ENCODE measurements at places on chromosomes 5 and 9.

DNA sequence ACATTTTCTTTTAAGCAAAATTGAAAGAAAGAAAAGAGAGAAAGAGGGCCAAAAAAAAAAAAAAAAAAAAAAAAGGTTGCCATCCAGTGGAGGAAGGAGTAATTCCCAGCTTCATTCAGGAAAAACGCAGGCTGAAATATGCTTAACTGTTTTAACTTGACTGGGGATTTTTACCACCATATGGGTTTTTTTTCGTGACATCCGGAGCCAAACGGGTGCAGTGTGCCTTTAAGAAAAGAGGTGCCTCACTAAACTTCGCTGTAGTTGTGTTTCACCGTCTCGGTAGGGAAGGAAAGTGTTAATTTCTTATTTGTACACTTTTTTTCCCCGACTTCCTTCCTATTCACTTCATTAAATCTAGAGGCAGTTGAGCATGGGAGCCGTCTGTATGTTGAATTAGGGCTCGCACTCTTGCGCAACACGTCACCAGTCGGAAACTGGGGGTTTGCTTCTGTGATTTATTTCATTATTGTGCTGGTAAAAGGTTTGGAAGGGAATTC is 143.0 kb downstream of the SMARCA2 start:
- no peak for DNase-seq

- DNase-seq, result no peak
These were observed 79.2 kb upstream of the TGFBR1 start for GRCh38 chr9:99025616-99026270.

DNA sequence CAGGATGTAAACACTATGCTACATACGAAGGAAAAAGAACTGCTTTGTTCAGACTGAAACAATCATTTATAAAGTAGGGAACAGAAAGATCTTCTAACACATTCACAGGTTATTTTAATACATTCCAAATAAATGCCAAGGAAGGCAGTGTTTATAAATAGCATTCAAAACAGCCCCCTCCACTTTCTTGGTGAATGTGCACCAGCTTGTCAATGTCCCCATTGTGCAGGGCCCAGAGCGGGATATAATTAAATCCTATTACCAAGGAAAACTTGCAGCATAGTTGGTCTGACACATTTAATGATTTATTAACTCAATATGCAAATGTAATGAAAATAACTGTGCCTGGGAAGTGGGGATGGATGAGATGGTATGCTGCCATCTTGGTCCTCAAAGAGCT is 135.9 kb upstream of the RAD23B start:
- no peak for DNase-seq

DNA sequence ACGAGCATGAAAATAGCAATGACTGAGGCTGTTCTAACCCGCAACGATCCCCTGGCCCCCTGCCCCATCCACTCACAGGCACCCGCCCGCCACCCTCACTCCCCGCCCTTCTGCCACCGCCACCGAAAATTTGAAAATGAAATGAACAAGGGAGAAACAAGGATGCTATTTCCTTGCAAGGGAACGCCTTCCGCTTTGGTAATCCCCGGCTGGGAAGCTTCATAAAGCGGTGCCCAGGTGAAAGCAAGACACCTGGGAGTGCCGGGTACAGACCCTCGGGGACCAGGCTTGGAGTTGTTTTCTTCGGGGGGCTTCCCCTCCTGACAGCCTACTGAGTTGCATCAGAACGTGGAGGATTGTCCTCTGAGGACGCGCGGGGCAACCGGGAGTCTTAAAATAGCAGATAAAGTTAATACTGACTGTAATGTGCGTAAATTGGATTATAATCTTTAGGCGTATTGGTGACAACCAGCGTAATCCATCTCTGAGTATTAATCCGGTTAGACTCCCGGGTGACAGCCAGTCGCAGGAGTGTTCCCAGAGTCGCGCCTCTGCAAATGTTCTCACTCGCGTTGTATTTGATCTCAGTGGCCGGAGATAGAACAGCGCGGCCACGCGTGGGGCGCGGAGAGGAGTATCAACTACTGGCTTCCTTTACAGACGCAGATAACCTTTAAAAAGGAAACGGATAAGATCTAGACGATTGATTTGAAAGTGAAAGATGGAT is 885 bp upstream of the MLLT3 start:
- no peak for DNase-seq

- DNase-seq, result no peak
These were observed 203.4 kb downstream of the EFNA5 start for GRCh38 chr5:107467137-107467932.

DNA sequence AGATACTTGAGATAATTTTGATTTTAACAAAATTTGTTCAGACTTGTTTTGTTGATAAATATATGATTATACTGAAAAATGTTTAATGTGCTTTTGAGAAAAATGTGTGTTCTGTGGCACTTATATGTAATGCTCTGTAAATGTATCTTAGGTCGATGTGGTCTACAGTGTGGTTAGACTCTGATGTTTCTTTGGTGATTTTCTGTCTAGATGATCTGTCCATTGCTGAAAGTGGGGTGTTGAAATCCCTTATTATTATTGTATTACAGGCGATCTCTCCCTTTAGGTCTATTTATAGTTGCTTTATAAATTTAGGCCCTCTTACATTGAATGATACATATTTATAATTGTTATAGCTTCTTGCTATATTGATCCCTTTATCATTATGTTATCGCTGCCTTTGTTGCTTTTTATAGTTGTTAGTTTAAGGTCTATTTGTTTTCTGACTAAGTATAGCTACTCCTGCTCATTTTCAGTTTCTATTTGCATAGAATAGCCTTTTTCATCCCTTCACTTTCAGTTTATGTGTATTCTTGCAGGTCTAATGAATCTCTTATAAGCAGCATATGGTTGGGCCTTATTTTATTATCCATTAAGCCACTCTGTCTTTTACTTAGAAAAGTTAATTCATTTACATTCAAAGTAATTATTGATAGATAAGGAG is 124.3 kb downstream of the MRPS30 start:
- no peak for DNase-seq

GRCh38 chr9:34458959-34459340 is 345 bp downstream of the DNAI1 start:
- DNase-seq, result no peak

GRCh38 chr9:34998266-34998665 is 8.7 kb downstream of the DNAJB5 start:
- DNase-seq, result no peak

- no peak for DNase-seq
These were observed 374.1 kb upstream of the ACO1 start for GRCh38 chr9:32010322-32010721.

GRCh38 chr9:136552117-136552703 is 6.4 kb upstream of the NOTCH1 start:
- no peak for DNase-seq

- no peak for DNase-seq
These were observed 2.8 kb downstream of the ADGRD2 start for GRCh38 chr9:124452841-124453585.

DNA sequence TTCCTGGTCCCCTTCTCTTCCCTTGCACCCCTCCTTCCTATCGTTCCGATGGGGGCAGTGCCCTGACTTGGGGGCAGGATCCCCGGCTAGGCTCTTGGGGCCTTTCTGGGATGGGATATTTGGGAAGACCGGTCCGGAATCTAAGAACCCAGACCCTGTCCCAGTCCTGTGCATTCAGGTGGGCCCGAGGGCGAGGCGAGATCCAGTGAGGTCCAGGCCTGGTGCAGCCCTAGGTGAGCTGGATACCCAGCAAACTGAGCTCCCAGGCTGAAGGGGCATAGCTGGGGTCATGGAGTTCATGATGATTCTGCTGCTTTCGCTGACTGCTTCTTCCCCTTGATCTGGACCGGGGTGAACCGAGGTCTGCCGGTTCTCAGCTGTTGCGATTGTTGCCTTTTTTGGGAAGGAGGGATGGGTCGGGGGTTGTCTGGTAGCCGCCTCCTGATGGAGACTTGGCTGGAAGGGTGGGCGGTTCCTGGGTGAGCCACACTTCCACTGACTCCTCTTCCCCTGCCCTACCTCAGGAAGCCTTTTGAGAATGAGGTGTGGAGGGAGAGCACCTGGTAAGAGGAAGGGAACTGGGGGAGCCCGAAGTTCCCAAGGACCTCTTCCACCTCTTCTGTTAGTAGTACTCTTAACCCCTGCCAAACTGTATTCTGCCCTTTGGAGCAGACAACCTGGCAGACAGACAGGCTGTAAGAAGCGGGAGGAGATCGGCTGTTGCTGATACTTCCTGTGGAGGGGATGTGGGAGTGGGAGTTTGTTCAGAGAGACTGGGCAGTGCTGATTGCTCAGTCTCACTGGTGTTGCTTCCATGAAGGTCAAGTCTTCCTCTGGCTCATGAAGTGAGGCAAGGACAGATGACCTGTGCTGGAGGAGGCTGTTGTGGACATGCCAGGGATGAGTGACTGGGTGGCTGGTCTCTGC is 1.0 kb downstream of the LRRC8A start:
- DNase-seq, result peak; percentile 23

DNA sequence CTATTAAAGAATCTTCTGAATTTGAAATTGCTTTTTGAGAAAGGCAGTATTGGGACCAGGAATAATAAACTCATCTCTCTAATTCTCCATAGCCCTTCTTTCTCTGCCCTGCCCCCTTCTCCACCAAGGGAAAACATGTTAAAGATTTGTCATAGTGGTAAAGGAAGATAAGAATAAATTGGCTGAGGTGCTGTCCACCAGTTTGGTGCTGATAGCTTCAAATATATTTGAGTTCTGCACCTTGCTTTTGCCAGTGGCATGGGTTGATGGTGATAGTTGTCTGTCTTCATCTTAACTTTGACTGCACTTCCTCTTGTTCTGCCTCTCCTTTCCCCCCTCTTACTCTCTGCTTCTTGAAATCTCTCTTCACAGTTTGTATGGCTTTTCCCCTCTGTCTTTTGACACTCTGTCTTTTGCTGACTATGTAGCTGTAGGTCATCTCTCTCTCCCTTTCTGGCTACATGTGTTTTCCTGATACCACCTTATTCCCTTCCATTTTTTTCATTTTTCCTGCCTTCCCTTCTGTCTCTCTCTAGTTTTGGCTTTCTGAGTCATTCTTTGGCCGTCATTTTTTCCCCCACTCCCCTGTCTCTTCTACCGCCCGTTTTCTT is 56.6 kb downstream of the NDUFS4 start:
- no peak for DNase-seq

GRCh38 chr5:137096149-137097103 is 402.7 kb downstream of the SPOCK1 start:
- DNase-seq, result no peak

GRCh38 chr5:107396351-107396690 is 274.4 kb downstream of the EFNA5 start:
- no peak for DNase-seq

DNA sequence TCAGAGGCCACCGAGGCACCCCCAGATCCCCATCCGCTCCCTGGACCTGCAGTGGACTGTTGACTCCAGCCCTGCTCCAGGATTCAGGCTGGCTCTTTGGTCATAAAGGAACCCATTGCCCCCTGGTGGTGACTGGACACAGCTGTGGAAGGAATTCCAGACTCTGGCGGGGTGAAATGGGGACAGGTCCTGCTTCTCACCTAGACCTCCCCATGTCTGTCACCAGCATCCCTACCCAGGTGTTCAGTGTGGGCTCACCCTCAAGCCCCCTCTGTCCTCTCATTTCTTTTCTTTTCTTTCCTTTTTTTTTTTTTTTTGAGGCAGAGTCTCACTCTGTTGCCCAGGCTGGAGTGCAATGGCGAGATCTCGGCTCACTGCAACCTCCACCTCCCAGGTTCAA is 25.5 kb upstream of the STXBP1 start:
- peak; percentile 81 for DNase-seq

- no peak for DNase-seq
These were observed 2.2 kb upstream of the FOXD1 start for GRCh38 chr5:73450672-73451223.

DNA sequence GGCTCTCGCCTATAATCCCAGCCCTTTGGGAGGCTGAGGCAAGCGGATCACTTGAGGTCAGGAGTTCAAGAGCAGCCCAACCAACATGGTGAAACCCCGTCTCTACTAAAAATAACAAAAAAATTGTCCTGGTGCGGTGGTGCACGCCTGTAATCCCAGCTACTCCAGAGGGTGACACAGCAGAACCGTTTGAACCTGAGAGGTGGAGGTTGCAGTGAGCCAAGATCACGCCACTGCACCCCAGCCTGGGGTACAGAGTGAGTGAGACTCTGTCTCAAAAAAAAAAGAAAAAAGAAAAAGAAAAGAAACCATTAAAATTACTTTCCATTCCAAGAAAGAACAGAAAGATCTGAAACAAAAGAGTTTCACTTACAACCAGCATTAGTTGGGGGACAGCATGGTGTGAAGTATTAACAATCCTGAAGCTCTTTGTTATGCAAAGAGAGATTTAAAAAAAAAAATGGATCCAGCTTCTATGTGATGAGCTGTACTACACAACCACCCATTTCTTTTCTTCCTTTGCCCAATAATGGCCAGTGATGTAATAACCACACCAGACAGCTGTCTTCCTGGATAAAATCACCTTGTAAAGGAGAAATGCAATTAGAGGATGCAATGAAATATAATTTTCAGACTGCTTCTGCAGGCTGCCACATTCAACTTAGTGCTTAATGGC is 76.9 kb downstream of the MED27 start:
- DNase-seq, result peak; percentile 90

DNA sequence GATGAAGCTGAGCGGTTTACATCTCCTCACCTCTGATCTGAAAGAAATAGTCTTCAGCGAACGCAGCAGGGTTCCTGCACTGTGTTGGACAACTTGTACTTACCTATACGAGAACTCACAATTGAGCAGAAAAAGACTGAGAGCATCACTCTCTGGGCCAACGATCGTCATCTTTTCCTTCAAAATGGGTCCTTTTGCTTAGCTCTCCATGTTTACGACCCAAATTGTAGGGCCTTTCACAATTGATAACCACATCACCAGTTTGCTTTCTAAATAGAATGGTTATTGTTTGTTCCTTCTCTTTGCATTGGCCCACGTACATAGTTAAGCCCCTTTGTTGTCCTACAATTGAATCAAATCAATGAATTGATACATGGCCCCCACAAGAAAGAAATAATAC is 110.0 kb upstream of the DMRT1 start:
- DNase-seq, result no peak

DNA sequence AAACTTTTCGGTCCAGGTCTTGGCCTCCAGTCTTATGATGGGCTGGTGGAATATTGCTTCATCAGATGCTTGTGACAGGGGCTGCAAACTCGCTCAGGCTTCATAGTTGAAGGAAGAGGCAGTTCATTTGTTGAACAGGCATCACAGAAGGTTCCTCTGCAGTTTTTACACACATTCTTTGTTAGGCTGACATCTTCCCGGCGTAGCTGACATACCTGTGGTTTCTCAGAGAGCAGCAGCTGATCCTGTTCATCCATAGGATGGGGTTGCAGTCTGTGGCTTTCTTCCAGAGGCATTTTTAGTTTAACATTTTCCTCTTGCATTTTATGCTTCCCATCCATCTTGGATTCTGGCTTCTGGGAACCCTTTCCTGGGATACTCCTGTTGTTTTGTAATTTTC is 1255.2 kb downstream of the EFNA5 start:
- no peak for DNase-seq

GRCh38 chr5:1985781-1986180 is 103.1 kb upstream of the IRX4 start:
- DNase-seq, result no peak

All from SK-N-DZ (cell line).